ENCODE measurements at places on chromosomes 1 and 21.

DNA sequence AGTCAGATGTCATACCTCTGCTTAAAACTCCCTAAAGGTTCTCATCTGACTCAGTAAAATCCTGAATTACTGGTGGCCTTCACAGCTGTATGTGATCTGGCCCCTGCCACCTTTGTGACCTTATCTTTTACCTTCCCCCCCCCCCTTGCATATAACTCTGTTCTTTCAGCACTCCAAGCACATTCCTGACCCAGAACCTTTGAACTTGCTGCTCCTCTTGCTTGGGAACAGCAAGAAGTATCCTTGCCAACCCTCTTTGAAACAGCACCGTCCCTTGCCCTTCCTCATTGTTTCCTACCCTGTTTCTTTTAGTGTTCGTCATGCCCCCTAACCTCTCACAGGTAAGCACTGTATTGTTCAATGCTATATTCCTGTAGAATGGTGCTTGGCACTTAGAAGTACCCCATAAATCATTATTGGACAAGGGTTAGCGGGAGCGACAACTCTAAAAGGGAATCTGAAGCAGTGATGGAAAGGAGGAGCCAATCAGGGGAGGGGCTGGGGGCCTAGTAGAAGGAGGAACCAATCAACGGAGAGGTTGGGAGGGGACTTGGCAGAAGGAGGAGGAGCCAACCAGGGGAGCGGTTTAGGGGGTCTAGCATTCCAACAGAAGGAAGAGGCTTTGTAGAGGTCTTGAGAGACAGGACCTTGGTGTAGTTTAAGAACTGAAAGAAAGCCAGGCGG is 13.9 kb downstream of the CACHD1 start:
- H3K36me3 ChIP-seq: no peaks in the 10 kb centered on the region
- no peaks in the 10 kb centered on the region for H3K4me1 ChIP-seq
- no peak overlapping the region for H3K4me3 ChIP-seq
- DNase-seq: no peak
- no peak overlapping the region for H3K27ac ChIP-seq

DNA sequence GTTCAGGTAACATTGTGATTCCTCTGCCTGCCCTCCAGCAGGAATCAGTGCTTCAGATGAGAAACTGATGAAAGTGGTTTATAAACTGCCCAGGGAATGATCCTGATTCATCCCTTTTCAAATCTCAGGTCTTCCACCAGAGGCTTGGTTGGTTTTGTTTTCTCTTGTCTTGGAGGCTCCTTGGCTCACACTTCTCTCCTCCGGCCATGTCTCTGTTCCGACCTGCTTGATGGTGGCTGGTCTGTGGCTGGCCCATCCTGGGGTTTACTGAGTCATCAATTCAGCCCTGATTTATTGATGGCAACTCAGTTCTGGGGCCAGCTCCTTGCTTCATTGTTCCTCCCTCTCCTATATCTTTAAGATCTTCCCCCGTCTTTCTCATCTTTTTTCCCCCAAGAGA is 56.6 kb upstream of the SLC2A1 start:
- DNase-seq: no peak
- no peak overlapping the region for H3K4me3 ChIP-seq
- H3K4me1 ChIP-seq: no peaks in the 10 kb centered on the region
- H3K27me3 ChIP-seq: no peaks in the 10 kb centered on the region
- no peaks in the 10 kb centered on the region for H3K36me3 ChIP-seq
- H3K27ac ChIP-seq: peak overlapping the region; percentile 28

DNA sequence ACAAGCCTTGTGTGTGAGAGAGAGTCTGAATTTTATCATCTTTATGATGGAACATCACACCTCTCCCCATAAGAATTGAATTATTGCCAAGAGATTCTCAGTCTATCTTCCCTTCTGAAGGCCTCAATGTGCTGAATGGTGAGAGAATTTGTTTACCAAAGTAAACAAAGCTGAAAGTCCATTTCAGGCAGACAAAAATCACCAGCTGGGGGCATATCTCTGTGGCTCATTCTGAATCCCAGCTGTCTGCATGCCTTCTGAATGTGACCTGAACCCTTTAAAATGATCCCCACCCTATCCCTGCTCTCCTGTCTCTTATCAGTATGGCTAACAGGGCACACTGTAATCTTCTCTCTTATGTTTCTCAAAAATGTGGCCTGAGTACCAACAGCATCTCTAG is 99.1 kb upstream of the CAMK1G start:
- peak overlapping the region; percentile 34 for H3K27ac ChIP-seq
- no peak for DNase-seq
- H3K36me3 ChIP-seq: no peaks in the 10 kb centered on the region
- no peak overlapping the region for H3K4me3 ChIP-seq

DNA sequence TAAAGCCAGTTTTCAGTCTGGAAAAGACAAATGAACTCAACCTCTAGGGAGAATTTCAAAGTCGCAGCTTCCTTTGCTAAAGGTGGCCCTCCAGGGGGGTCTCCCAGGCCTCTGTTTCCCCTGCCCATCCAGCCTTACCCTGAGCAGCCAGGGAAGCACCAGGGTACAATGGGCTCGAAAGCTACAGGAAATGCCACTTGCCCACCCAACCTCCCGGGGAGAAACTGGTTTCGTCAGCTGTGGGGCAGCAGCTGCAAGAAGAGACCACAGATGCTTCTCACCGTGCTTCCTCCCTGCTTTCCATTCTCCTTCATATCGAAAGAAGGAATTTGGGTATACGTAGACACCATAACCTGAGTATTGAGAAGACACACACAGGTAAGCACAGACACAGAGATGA is 1.7 kb downstream of the MORN1 start:
- H3K36me3 ChIP-seq: peaks cover 16% of the 10 kb centered on the region
- H3K27ac ChIP-seq: no peak overlapping the region
- no peaks in the 10 kb centered on the region for H3K4me1 ChIP-seq
- no peaks in the 10 kb centered on the region for H3K27me3 ChIP-seq

GRCh38 chr1:77824079-77824478 is 44.6 kb downstream of the MIGA1 start:
- H3K36me3 ChIP-seq: peaks cover 32% of the 10 kb centered on the region
- no peaks in the 10 kb centered on the region for H3K27me3 ChIP-seq
- H3K4me3 ChIP-seq: no peak overlapping the region
- H3K4me1 ChIP-seq: peaks cover 11% of the 10 kb centered on the region

DNA sequence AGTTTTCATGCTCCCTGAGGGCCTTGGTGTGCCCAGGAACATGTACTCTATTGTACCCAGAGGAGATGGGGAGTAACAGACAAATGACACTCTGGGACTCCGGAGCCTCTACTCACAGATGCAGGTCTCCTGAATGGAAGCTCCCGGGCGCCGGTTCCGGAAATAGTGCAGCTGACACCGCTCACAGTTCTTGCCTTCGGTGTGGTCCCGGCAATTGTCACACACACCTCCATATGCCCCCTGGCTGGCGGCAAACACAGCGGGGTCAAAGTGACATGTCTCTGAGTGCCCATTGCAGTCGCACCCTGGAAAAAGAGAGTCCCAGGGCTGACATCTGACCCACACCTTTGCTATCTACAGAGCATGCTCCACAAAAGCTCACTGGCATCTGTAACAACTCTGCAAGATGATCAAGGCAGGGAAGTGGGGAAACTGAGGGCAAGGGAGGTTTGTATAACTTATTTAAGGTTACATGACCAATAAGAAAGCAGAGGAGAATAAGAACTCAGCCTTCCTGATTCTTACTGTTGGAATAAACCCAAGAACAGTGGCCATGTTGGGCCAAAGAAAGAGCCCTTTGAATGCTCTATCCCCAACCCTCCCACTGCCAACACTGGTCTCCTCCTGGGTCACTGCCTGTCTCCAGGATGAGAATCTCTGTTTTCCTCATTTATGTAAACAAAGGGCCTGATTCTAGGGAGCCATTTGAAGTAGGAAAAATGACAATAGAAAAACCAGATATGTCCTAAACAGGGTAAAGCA is 22.4 kb downstream of the LAMB3 start:
- no peaks in the 10 kb centered on the region for H3K4me1 ChIP-seq
- H3K4me3 ChIP-seq: no peak overlapping the region
- H3K36me3 ChIP-seq: peaks cover 100% of the 10 kb centered on the region
- H3K27me3 ChIP-seq: no peaks in the 10 kb centered on the region
- no peak for DNase-seq

GRCh38 chr1:41122851-41123518 is 101.5 kb upstream of the SLFNL1 start:
- DNase-seq: no peak
- H3K4me1 ChIP-seq: no peaks in the 10 kb centered on the region
- H3K27ac ChIP-seq: no peak overlapping the region
- H3K27me3 ChIP-seq: no peaks in the 10 kb centered on the region

- no peak overlapping the region for H3K4me3 ChIP-seq
- no peaks in the 10 kb centered on the region for H3K36me3 ChIP-seq
- DNase-seq: no peak
- H3K27ac ChIP-seq: no peak overlapping the region
- H3K27me3 ChIP-seq: no peaks in the 10 kb centered on the region
- H3K4me1 ChIP-seq: peaks cover 38% of the 10 kb centered on the region
Measured at GRCh38 chr21:41578716-41579115, 70.8 kb upstream of the TMPRSS2 start.

DNA sequence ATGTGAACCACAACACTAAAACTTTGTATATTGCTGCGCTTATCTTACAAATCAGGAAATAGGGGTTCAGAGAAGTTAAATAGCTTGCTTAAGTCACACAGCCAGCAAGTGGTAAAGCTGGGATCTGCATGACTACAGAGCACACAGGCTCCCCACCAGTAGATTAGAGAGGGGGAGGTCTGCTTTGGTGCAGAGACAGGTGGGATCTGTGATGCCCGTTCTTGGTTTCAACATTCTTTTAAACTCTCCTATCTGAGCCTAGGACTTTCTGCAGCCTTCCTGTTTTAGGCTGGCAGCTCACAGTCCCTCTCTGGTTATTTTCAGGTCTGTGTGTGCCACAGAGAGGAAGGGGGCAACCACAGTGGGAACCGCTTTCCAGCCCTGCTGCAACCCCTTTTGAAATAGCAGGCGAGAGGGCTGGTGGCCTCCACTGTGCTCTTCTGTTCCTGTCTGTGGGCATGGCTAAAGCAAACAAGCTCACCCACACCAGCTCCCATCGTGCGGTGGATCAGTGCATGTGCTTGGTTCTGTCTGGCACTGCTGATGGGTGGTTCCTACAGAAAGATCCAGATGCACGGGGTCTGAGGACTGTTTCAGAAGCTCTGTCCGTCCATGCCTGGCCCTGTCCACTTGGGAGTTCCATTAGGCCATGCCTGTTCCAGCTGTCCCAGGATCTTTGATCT is 1.7 kb upstream of the IL6R start:
- H3K27ac ChIP-seq: no peak overlapping the region
- DNase-seq: no peak
- H3K4me1 ChIP-seq: peaks cover 21% of the 10 kb centered on the region
- H3K36me3 ChIP-seq: no peaks in the 10 kb centered on the region
- H3K27me3 ChIP-seq: no peaks in the 10 kb centered on the region
- no peak overlapping the region for H3K4me3 ChIP-seq

- H3K4me1 ChIP-seq: no peaks in the 10 kb centered on the region
- no peak overlapping the region for H3K4me3 ChIP-seq
- no peak for DNase-seq
- no peaks in the 10 kb centered on the region for H3K27me3 ChIP-seq
Measured at GRCh38 chr1:48644905-48645605, 131.6 kb downstream of the BEND5 start.

DNA sequence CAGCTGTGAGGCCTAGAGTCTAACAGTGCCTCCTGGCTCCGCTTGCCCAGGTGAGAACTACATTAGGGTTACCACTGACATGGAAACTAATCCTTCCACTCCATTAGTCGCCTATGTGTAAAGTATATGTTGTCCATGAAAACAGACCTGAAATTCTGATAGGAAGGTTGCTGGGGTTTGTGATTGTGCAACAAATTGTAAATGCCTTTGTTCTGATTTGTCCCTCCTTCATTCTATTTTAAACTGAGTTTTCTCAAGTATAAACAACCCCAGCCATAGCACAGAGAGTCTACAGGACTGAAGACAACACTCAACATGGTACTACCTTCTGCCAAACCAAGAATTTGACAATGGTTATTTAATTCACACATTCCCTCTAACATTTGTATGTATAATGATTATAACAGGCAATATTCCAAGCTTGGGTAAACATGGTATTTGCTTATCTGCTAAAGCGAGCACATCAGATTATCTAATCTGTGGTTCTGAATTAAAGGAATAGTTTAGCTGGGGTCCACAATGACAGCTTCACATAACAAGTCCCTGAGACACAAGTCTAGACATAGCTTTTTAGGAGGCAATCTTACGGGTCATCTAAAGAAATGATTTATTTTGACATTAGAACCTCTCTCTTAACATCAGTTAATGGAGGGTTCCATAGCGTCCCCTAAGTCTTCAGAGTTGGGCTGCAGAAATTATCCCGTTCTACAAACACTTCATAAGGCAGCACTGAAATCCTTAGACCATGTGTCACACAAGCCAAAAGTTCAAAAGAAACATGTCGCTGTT is 633.0 kb downstream of the SMYD3 start:
- no peaks in the 10 kb centered on the region for H3K27me3 ChIP-seq
- peak overlapping the region; percentile 41 for H3K27ac ChIP-seq
- no peak for DNase-seq
- H3K4me3 ChIP-seq: no peak overlapping the region

DNA sequence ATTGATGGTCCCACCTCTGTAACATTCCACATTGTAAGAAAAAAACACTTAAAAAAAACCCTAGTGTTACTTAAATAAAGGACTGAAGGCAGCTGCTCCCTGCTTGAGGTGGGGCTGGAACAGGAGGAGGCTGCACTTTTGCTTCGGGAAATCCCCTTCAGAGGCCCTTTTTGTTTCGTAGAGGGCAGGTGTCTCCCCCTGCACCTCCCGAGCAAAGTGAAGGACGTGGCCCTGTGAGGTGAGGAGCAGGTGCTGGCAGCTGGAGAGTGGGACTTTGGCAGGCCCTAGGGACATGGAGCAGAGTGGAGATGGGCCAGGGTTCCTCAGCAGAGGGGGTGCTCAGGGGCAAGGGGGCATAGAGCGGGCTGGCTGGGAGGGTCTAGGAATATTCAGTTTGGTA is 33.4 kb upstream of the WNT4 start:
- H3K36me3 ChIP-seq: no peaks in the 10 kb centered on the region
- no peak overlapping the region for H3K27ac ChIP-seq
- H3K4me1 ChIP-seq: no peaks in the 10 kb centered on the region
- DNase-seq: no peak

GRCh38 chr1:84430546-84430945 is 32.3 kb downstream of the DNASE2B start:
- H3K4me3 ChIP-seq: no peak overlapping the region
- H3K36me3 ChIP-seq: no peaks in the 10 kb centered on the region
- peaks cover 9% of the 10 kb centered on the region for H3K4me1 ChIP-seq
- H3K27me3 ChIP-seq: no peaks in the 10 kb centered on the region
- H3K27ac ChIP-seq: no peak overlapping the region

- H3K4me3 ChIP-seq: no peak overlapping the region
- no peak overlapping the region for H3K27ac ChIP-seq
- DNase-seq: no peak
- H3K27me3 ChIP-seq: no peaks in the 10 kb centered on the region
Measured at GRCh38 chr21:43021191-43021590, 46.8 kb downstream of the PKNOX1 start.
